ENCODE measurements at places on chromosomes 6 and 20.

DNA sequence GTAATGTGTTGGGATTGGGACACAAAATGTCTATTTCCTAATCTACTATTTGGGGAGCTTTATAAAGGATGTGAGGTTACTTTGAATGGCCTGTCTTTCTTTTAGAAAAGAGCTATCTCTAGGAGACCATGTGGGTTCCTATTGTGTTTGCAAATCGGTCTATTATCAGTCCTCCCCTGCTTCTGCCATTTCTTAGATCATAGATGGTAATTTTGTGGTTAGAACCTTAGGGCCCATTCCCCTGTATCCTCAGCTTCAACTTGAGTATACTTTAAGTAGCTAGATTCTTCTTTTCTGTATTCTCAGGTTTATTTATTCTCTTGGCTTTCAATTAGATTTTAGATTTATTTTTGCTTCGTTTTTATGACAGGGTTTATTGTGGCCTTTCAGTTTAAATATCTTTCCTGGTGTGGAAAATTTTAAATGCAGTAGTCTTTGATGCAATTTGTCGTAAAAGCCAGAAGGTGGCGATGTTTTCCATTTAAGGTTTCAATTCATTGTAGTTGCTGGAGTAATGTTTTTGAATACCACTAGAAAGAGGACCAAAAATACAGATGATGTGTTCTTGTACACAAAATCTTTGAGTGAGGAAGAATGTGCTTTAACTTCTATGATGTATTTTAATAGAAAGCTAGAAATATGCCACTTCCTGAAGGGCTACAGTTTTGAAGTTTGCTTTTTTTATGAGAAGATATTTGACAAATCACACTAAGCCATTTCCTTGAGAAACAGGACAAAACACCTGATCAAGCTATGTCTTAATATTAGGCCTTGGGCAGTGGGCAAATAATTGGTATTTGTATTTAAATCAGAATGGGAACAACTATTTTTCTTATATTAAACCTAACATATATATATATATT, 20.3 kb downstream of the TBPL1 start:
- DNase-seq: no peak

DNA sequence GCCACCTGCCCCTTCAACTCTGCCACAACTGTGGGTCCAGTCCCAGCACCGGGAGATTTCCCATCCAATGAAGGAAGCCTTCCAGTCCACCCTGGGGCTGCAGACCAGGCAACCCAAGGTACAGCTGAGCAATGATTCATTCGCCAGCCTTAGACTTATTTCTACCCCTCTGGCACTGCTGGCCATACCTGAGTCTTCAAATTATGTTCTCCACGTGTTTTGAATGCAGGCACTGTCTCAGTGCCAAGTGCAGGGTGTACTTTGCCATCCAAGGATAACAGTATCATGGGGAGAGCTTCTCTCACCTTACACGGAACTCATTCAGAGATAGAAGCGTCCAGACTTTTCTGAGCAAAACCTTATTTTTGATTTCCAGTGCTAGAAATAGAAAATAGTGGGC, 175.6 kb downstream of the ZFP64 start:
- no peak for DNase-seq

DNA sequence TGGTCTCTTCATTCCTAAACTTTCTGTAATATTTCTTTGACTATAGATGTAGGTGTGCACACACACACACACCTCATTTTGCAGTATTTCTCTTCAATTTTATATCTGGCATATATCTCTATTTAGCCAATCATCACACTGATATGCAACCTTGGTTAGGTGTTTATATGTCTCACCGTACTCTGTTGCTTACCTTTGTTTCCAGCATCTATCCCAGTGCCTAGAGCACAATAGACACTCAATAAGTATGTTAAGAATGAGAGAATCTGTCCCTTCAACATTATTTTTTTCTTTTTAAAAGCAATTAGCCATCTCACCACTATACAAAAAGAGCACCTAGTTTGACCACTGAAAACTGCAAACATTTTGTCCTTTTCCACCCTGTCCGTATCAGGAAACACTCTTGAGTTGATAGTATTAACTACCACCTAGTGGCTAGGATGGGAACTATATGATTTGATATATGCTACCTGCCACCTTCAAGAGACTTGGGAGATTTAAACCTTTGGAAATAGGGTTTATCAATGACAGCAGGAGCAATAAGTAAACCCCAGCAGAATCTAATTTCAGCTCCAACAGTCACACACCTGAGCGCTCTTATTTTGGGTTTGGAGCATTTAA, 48.7 kb upstream of the RSPO3 start:
- DNase-seq: no peak

DNA sequence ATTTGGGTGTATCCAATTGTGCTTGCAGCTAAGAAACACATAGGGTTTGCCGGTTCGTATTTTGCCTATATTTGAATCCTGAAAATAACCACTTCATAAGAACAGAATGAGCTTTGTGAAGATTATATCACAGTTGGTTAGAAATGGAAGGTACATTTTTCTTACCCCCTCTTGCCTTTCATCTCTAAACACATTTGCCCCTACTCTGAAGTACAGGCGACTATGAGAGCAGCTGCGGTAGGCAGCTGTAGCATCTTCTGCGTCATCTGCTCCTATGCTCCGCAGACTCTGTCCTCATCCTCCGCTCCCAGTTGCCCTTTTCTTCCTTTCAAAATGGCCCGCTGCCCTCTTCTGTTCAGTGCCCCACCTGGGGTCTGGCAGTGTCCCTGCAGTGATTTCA, 47.6 kb upstream of the REV3L start:
- no peak for DNase-seq

DNA sequence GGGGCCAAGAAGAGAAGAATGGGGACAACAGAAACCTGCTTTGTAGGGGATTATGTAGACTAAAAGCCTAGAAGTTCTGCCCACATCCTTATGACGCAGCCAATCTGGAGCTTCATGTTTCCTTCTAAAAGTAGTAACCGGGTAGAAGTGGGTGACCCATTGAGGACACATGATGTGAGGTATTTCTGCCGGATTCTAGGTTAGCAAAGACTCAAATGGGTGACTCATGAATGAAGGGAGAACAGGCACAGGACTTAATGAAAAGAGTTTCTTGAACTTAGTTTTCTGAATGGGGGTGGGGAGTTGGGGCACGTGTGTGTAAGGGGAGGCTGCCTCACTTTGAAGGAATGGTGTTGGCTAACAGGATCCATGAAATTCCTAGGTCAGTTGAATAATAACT, 68.8 kb downstream of the CDS2 start:
- DNase-seq: no peak

GRCh38 chr20:38628580-38629470, 27.2 kb downstream of the ARHGAP40 start:
- no peak for DNase-seq

DNA sequence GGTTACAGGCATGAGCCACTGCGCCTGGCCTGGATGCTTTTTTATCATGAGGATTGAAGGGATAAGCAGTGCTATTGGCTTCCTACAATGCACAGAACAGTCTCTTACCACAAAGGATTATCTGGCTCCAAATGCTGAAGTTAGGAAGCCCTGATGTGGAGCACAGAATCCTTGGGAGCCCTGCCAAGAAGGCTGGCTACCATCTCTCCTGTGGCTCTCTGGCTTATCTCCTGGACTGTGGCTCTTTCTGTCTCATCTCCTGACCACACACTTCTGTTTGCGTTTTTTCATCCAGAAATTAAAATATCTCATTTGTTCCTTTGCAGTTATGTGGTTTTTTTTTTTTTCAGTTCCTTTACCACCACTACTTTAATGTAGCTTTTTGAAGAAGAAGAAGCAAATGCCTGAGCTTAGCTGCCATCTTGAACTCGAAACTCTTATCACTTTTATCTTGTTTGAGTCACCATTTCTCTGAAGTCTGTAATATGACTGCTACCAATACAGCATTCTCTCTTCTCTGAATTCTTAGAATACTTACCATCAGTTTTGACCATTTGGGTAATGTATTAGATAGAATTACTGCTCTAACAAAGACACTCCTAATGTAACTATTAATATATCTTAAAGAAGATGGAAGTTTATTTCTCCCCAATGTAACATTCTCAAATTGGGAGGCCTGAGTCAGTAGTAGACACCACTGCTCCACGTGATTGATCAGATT, 1044.7 kb downstream of the KIF16B start:
- no peak for DNase-seq

Measured in stimulated activated CD8-positive, alpha-beta memory T cell treated with anti-CD3 and anti-CD28 coated beads, Interleukin-12 subunit alpha, Interleukin-12 subunit beta, amount 100 ng/mL, for 1 hour (primary cell).